A549 (cell line): ENCODE measurements at places on chromosomes 13 and 19.

GRCh38 chr13:80866921-80867320 lies 526.0 kb upstream of the SPRY2 start:
- DNase-seq, result no peak

- DNase-seq, result no peak
Measured at GRCh38 chr13:79155883-79156282, 250.2 kb downstream of the RBM26 start.

- peak; percentile 4 for DNase-seq
Measured at GRCh38 chr19:13492128-13492527, 14.2 kb downstream of the CACNA1A start.

- no peak for DNase-seq
Measured at GRCh38 chr13:101661839-101662238, 209.4 kb downstream of the ITGBL1 start.

DNA sequence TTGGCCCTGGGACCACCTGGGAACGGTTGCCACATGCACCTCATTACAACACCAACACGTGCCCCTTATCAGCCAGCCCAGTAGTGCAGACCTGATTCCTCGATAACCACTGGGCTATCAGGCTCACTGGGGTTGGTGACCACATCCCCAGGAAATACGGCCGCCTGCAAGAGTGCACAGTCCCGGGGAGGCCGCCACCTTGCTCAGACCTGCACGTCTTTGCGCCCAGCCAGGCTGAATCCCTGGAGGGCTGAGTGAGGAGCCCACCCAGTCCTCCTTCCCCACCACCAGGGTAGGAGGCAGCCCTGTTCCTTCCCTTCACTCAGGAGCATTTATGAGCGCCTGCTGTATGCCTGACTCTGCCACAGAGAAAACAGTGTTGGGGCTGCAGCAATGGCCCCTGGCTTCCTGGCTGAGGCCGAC lies 67.8 kb downstream of the CEBPG start:
- no peak for DNase-seq

DNA sequence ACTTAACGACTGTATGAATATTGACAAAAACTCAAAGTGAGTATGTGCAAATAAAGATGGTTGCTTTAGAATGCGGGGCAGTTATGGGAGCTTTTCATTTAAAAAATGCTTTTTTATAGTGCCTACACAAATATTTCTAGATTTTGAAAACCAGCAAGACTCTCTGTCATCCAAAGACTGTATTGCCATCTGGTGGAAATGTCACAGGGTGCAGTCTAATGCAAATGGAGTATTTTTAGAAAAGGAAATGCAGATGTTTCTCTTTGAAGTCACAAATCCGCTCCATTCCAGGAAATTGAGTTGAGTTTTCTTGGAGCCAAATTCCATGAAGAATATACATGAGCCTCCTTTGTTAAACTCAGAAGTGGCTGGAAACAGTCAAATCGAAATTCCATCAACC lies 2.3 kb upstream of the C1QTNF9B start:
- DNase-seq, result no peak

DNA sequence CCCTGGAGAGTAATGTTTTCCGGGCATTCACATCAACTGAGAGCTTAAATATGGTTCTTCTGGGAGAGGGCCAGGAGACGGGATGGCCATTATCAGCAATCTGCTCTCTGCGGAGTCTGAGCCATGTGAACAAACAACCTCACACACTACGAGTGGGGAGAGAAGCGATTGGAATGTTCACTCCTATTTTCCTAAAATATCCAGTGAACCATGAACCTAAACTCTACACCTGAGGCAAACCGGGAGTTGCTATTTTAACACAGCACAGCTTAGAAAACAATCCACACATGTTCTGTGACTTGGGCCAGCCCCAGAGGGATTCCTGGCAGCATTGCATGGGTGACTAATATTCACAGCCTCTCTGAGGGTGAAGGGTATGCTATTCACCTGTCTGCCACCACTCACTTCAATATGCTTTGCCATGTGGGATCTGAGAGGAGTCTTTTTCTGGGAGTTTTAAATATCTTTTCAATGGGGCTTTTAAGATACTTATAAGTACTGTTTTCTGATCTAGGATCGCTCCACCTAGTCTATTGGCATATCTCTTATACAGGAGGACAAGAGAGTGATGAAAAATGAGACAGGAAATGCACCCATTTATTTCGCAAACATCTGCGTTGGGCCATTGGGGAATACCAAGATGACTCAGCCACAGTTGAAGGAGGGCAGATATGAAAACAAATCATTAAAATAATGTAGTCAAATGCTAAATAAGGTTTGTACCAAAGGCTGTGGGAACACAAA lies 72.6 kb upstream of the SERP2 start:
- DNase-seq, result peak; percentile 76

DNA sequence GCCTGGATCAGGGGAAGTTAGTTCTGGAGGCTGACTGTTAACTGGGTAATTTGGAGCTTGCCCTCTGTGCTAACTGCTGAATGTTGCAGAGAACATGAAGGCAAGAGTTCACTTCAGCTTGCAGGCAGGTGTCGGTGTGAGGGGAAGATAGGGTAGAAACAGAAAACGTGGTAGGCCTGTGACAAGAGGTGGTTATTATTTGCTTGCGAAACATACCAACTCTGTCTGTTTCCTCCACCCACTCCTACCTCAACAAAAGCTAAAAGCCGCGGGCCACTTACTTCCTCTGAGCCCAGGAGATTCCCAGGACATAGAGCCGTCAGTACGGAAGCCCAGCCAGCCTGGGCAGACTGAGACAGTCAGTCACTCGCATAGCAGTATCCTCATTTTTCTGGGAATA lies 119.2 kb upstream of the ABCC4 start:
- no peak for DNase-seq

DNA sequence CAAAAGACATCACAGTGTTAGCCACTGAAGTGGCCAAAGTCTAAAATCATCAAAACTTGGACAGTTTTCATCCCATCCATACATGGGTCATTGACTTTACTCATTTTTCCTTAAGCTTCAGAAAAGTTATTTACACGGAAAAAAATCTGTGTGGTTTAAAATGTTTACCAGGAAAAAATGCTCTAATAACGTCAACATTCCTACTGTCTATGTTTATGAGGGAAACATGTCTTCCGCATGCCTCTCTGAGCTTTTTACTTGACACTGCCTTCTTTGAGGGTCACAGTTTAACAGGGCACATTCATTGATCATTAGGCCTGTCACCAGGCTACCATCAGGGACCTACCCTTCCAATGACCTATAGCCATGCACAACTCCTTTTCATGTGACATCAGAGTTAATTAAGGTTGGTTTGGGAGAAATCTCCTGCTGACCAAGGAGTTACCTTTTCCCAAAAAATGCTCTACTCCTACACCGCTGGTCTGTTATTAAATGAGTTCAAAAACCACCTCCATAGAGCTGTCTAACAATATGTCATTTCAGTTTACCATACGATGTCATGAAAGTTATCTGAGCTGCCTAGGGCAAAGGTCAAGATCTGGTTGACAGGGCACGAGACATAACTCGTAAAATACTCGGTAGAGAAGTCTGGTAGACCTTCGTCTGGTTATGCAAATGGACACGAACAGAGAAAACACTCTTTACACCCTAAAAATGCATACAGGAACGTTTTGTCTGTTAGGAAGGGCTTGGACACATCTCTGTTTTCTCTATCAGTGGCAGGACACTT lies 17.8 kb downstream of the FLT1 start:
- DNase-seq, result no peak
